AG09309 (cell line): ENCODE measurements at places on chromosomes 6 and 20.
A peak's percentile ranks its signal among the peaks of the same experiment; 100 is the strongest.

- no peak for DNase-seq
Observed at GRCh38 chr20:8431538-8432434, 299.7 kb downstream of the PLCB1 start.

DNA sequence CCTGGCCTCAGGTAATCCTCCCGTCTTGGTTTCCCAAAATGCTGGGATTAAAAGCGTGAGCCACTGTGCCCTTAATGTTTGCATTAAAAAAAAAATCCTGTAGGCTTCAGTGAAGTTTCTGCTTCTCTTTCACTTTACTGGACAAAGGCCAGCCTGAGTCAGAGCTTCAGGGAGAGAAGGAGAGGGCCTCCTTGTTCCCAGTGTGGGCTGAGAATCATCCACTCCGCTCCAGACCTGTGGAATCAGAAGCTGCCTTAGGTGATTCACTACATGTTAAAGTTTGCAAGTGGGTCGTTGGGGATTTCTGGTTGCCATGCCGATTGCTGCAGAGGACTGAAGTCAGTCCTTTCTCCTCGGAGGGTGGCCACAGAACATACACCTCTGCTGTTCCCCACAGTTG, 113.3 kb upstream of the EEF1E1 start:
- peak; percentile 5 for DNase-seq

GRCh38 chr6:47153404-47153755, 111.2 kb upstream of the ADGRF1 start:
- DNase-seq = no peak

GRCh38 chr20:63698739-63699465, 2.5 kb downstream of the TNFRSF6B start:
- DNase-seq = peak; percentile 69

- no peak for DNase-seq
Observed at GRCh38 chr6:155123520-155123919, 128.4 kb downstream of the TIAM2 start.

DNA sequence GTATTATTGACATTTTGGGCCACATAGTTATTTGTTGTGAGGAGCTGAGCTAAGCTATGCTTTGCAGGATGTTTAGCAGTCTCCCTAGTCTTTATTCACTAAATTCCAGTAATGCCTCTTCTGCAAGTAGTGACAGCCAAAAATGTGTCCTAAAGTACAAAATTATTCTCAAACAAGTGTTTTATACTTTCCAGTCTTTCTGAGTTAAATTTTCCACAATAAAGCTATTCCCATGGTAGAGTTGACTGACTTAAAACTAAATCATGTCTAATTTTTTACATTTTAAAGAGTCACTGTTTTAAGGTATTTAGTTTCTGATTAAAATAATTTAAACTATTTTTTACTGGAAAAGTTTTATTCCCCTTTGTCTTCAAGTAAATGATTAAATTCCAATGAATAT, 717.8 kb upstream of the HS3ST5 start:
- no peak for DNase-seq

DNA sequence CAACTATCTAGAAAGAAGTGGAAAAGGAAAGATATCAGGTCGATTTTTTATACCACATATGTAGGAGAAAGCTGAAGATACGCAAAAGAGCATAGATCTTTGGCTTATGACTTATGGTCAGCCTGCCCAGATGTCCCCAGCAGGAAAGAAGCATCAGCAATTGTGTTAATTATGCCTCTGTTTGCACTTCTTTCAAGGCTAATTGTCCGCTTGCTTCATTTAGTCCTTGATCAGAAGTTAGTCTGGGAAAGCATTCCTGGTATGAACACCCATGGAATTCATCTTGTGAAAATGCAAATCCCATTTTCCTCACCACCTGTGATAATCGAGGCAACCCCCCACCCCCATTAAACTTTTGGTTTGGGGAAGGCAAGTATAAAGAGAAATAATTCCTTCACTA, 62.8 kb downstream of the ATP9A start:
- no peak for DNase-seq

GRCh38 chr6:47254051-47254450, 55.7 kb downstream of the TNFRSF21 start:
- DNase-seq = no peak

DNA sequence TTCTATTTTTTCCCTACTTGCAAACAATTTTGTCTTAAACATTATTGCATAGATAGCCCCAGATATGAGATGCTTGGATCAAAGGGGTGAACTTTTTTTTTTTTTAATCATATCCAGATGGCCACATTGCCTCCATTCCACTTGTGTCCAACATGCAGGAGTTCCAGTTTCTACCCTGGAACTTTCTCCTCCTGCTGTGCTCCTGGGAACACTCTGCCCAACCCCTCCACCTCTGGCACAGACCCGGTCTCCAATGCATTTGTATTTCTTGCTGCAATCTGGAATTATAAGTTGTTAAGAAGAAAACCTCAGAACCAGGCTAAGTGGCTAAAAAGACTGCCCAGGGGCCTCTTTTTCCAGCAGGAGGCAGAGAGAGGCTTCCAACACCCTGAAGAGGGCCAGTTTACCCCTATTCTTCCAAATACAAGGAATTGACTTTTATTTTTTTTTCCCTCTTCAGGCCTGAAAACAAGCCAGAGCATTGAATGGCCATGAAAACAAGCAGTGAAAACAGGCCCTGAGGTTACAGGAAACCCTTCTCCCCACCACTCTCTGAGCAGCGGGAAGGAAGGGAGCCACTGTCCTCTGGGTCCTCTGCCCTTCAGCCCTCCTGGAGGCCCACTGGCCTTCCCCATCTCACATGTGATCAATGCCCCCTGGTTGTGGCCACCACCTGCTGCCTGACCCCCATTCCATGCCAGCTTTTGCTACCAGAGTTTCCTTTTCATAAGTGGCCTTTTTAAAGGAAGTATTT, 44.3 kb downstream of the PDYN start:
- DNase-seq = no peak

- no peak for DNase-seq
Observed at GRCh38 chr6:71383476-71383875, 94.9 kb downstream of the OGFRL1 start.

DNA sequence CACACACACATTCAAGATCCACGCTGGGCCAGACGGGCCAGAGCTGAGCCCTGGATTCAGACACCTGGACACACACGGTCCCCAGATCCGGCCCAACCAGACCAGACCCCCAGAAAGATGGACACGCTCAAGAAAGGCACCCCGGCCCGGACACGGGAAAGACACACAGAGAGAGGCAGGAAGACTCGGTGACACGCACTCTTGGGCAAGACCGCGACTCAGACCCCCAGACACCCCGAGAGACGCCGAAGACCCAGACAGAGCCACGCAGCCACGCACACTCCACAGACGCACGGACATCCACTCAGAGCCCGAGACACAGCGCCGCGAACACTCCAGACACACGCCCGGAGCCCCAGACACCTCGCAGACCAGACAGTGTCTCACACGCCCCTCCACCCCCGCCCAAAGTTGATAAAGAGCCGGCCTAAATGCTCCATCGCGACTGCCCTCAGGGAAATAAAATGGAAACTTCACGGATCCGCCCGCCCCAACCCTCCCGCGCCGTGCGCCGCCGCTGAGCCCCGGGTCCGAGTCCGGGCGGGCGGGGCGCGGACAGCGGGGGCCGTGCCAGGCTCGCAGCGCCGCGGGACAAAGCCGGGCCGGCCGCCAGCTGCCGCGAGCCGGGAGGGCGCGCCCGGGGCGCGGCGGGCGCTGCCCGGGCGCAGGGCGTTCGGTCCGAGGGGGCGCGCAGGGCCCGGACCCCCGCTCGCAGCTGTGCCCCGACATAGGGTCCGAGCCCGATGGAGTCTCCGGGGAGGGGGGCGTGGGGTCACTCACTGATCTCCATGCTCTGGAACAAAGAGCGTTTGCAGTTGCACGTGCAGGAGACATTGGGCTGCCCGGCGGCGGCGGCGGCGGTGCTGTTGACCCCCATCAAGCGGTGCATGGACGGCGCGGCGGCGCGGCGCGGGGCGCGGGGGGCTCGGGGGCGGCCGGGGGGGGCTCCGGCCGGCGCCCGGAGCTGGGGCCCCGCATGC, 831 bp downstream of the PMEPA1 start:
- DNase-seq = no peak

DNA sequence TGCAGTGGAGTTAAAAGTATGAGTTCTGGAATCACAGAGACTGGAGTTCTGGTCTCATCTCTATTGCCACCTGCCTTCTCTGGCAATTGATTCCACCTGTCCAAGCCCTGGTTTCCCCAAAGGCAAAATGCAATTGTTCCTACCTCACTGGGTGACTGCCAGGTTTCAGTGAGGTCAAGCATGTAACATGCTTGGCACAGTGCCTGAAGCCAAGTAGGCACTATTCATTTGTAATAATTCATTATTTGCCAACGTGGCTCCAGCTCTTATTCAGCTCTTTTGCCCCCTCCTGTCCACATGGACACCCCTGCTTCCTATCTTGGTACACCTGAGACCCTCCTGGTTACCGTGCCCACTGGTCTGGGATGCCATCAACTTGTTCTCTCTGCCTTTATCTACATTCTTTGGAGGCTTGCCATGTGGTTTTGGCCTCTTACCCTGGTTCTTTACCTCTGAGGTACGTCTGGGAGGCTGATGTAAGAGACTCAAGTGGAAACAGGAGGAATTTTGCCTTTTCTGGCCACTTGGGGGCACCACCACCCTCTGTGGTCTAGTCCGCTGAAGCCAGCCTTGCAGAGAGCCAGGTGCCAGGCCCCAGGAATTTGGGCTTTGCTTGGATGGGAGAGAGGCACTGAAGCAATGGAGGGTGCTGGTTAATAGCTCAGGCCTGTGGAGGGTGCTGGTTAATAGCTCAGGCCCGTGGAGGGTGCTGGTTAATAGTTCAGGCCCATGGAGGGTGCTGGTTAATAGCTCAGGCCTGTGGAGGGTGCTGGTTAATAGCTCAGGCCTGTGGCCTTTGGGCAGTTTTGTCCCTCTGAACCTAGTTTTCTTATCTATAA, 1.7 kb downstream of the KCNK15 start:
- DNase-seq = no peak

- DNase-seq = no peak
Observed at GRCh38 chr20:42130810-42131596, 512.8 kb upstream of the CHD6 start.

DNA sequence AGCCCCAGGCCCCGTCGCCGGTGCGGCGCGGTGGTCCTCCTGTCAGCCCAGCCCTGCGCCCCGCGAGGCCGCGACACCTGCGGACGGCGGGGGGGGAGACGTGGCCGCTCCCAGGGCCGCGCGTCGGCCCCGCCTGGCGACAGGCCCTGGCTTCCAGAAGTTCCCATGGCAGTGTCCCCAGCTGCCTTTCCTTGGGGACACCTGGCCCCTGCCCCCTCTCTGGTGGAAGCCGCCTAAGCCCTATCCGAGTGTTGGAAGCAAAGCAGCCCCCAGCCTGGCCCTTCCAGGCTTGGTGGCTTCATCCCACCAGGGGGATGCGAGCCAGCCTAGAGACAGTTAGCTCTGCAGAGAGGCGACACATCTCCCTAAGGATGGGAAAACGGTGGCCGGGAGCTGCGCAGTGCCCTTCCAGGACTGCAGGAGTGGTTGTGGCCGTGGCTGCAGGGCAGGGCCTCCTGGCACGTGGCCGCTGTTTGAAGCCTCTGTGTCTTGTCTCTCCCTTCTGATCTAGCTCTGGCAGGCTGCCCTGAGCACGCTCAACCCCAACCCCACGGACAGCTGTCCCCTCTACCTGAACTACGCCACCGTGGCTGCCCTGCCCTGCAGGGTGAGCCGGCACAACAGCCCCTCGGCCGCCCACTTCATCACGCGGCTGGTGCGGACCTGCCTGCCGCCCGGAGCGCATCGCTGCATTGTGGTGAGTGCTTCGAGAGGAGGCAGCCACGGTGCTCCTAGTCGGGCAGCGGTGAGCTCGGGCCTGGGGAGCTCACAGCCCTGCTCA, 816 bp downstream of the NPEPL1 start:
- no peak for DNase-seq

DNA sequence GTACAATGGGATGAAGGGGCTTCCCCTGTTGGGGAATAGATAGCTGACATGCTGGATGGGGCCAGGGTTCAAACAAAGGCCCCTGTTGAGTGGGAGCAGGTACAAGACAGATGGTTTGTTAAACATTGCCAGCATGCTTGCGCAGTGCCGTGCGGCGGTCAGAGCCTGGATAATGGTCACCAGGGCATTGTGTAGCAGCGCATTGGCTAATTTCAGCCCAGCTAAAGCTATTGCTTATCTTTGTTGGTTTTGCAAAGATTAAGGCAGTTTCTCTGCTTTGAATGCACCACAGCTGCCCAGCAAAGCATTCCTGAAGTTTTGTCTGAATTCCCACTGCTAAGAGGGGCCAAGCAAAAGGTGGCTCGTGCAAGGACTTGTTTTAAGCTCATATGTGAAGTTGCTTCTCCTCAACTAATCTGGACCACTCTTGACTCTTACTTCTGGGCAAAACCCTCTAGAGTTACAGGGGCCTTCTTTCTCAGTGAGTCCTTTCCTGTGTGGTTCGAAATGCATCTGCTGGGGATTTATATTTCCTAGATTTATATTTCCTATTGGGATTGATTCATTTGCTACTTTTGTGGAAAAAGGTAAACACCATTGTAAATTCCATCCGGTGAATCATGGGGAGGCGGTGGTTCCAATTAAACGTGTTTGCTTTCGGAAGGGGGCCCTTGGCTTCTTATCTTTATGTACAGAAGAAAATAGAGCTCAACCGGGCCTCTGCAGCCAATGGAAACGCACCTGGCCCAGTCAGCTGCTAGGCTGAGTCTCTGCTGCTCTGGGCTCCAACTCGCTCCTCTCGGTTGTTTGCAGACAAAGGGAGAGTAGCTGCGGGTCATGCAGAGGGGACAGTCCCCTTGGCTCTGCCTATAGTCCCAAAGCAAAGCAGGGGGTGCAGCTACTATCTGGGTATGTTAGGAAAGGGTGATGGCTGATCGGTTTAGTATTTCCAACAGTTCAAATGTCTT, 72.1 kb downstream of the FOXA2 start:
- DNase-seq = no peak

DNA sequence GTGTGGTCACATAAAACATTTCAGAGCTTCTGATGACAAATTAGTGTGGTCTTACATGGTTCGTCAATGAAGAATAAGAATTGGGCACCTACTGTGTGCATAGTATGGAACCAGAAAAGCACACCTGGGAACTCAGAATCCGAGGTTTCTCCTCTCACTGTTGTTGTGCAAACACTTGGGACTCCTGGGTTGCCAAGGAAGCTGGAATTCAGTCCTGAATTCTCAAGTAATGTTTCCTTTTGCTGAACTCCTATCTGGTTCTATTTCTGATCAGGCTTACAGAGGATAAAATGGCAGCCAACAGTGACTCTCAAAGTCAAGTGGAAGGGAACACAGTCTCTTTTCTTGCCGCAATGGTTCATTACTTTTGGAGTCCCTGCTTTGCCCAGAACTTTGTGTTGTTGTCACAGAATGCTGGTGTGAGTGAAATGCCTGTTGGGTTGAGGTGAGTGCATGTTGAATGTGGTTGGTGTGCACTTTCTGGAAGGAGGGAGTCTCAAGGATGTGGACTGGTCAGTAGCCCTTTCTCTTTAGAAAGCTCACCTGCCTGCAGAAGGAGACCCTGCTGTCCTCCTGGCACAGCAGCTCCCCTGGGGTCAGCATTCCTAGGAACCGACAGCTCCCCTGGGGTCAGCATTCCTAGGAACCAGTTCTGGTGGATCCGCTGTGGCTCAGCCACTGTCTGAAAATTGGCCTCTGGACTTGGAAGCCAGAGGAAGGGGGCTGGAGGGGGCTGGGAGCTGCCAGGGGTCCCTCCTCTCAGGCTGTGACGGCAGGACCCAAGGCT, 1.4 kb downstream of the UNC93A start:
- DNase-seq = no peak

- no peak for DNase-seq
Observed at GRCh38 chr6:12266571-12266970, 23.6 kb upstream of the EDN1 start.

- DNase-seq = no peak
Observed at GRCh38 chr6:106119546-106119945, 33.4 kb downstream of the PRDM1 start.

GRCh38 chr20:49909499-49910339, 5.6 kb downstream of the SPATA2 start:
- no peak for DNase-seq
